ENCODE measurements at places on chromosomes 3 and 15. TPM values are rescaled to one million over a fixed set of nuclear protein-coding genes. Genes with fewer than 3 reads are reported as not detected.

RSL24D1 gene
- 128 TPM for total RNA-seq

ITIH3 gene
- total RNA-seq, result not detected

ZPLD1 gene
- total RNA-seq, result not detected

MYRIP gene
- not detected for total RNA-seq

DNA sequence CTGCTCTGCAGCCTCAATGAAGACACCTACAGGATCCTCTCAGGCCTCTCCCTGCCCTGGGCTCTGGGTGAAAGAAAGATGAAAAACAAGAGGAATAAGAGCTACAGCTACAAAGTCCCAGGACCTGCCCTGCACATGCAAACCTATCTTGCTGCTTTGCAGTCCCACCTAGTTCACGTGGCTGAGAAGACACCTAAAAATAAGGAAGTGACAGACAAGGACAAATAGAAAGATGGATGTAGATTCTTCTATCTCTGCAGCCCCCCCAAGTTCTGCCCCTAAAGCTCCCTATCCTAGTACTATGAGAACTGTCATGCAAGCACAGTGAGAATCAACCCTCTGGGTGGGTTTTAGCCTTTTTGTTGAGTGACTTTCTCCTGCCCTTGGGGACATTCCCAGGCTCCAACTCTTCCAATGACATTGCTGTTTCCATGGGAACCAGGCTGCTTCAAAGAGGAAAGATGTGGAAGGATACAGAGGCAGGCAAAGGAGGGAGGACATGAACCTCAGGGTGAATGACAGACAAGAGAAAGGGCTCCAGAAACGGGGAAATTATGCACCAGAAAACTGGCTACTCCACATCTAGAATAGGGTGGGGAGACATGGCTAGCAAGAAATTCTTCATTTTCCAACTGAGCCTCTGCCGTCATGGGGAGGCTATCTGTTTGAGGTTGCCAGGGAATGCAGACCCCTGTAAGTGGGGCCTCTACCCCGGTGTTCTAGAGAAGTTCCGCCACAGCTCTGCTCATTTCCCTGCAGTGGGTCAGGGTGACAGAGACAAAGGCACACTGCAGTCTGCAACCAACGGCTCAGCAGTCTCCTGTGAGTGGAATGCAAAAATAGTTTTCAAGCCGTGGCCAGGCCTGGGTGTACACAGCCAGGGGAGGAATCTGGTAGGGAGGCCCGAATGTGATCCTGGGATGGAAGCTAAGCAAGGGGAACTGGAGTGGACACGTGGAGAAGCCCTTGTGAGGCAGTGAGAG, 5.2 kb downstream of the CSPG5 start:
- no peak overlapping the region for H3K4me3 ChIP-seq
- H3K36me3 ChIP-seq, result no peaks in the 10 kb centered on the region
- H3K27me3 ChIP-seq, result no peaks in the 10 kb centered on the region

DNA sequence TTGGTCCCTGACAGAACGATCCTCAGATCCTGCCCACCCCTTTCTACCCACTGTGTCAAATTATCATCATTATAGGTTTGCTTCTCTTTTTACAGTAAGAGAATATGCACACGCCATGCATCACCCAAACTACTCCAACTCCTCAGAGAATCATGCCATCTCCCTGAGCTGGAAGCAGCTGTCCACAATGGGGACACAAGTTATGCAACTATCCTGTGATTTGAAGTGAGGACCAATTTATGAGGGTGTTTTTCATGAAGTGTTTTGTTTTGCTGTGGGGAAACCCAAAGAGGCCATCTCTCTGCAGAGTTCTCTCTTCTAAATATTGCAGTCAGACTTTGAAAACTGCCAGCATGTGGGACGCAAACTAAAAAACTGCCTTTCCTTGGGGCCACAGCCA, 35.8 kb upstream of the TNFSF10 start:
- H3K4me1 ChIP-seq, result peaks cover 4% of the 10 kb centered on the region
- DNase-seq, result no peak
- no peaks in the 10 kb centered on the region for H3K36me3 ChIP-seq
- no peak overlapping the region for H3K27ac ChIP-seq
- H3K27me3 ChIP-seq, result peaks cover 2% of the 10 kb centered on the region

GRCh38 chr15:80183306-80183705, 30.5 kb downstream of the FAH start:
- no peaks in the 10 kb centered on the region for H3K4me1 ChIP-seq
- DNase-seq, result no peak
- no peaks in the 10 kb centered on the region for H3K36me3 ChIP-seq

- no peak overlapping the region for H3K4me3 ChIP-seq
- H3K36me3 ChIP-seq, result no peaks in the 10 kb centered on the region
- peaks cover 30% of the 10 kb centered on the region for H3K4me1 ChIP-seq
- no peak for DNase-seq
- H3K27ac ChIP-seq, result peak overlapping the region; percentile 24
- no peaks in the 10 kb centered on the region for H3K27me3 ChIP-seq
Observed at GRCh38 chr3:128683957-128684356, 33.3 kb upstream of the RPN1 start.

DNA sequence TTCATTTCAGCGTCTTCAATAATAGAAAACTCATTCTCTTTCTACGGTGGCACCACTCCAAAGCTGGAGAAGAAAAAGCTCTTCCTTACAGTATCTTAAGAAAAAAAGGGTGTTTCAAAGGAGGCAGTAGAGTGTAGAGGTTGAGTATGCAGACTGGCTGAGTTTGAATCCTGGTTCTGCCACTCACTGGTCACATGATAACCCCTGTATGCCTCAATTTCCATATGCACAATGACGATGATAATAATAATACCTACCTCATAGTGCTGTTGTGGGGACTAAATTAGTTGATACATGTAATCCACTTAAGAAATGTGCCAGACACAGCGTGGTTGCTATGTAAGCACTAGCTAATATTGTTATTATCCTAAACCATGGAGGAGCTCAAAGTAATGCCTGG, 4.5 kb downstream of the ANP32A start:
- H3K4me3 ChIP-seq, result no peak overlapping the region
- H3K4me1 ChIP-seq, result peaks cover 47% of the 10 kb centered on the region
- H3K36me3 ChIP-seq, result no peaks in the 10 kb centered on the region
- no peak overlapping the region for H3K27ac ChIP-seq
- DNase-seq, result no peak
- no peaks in the 10 kb centered on the region for H3K27me3 ChIP-seq
